ENCODE measurements at places on chromosomes 12 and 14.

DNA sequence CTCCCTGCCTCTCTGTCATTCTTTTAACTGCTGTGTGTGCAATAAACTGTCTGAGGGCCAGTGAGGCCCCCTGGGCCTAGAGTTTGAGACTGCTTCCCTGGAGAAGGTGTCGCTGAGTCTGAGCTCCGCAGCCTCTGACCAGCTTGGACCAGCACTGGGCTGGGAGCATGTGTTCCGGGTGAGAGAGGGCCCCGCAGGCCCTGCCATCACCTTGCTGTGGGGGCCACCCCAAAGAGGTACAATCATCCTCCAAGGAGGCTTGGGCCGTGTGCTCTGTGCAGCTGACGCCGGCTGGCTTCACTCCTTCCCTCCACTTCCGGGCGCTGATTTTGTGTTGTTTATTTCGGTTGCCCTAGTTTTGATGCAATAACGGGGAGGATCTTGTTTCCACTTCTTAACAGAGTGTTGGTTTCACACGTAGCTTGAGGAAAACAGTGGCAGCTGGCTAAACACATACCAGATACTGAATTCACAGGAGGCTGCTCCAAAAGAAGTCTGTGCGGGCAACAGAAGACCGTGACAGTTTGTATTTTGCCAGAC, 121.6 kb downstream of the TMEM132C start:
- DNase-seq: peak; percentile 46

DNA sequence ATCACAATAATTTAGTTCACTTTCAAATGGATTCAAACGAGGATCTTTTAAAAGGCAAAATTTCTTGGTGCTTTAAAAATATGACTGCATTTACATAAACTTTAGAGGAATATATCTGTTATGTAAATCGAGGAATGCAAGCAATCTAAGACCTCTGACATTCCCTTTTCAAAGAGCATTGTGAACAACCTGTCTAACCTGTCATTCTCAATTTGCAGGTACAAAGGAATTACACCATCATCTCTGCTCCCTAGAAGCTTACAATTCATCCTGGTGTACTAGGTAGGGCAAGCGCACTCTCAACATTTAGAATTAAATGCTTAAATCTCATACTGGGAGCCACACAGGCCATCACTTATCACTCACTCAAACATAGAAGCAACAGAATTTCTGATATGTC, 35.6 kb downstream of the BMP4 start:
- DNase-seq: no peak

- DNase-seq: no peak
These were observed 80.8 kb downstream of the EMP1 start for GRCh38 chr12:13277293-13277692.

GRCh38 chr12:128994856-128995255, 141.6 kb downstream of the GLT1D1 start:
- DNase-seq: no peak

- no peak for DNase-seq
These were observed 681.9 kb downstream of the NRXN3 start for GRCh38 chr14:78852040-78852439.

- no peak for DNase-seq
These were observed 493.1 kb downstream of the BCAT1 start for GRCh38 chr12:24455811-24456210.

- no peak for DNase-seq
These were observed 14.0 kb downstream of the CCER1 start for GRCh38 chr12:90940872-90941499.

- DNase-seq: no peak
These were observed 14.4 kb downstream of the SDSL start for GRCh38 chr12:113436586-113436985.

- DNase-seq: peak; percentile 47
These were observed 778 bp downstream of the SLC8B1 start for GRCh38 chr12:113333877-113334785.

DNA sequence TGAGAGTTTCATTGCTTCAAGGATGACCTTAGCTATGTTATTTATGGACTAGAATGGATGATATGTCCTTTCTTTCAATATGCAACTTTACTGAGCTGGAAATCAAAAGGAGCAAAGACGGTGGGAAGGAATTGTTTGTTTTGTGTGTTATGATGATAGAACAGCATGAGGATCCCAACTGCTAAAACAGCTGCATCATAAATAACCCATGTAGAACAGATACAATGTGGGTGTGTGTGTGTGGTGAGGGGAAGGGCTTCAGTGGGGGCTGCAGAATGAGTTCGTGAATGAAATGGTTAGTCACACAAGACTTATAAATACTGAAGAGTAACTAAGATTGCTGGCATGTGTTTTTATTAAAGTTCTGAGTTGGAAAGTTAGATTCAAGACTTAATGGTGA, 80.1 kb downstream of the DACT1 start:
- no peak for DNase-seq

- DNase-seq: no peak
These were observed 44.0 kb upstream of the FRMD6 start for GRCh38 chr14:51607711-51608110.

GRCh38 chr12:6230321-6231110, 30.3 kb downstream of the CD9 start:
- DNase-seq: peak; percentile 51

DNA sequence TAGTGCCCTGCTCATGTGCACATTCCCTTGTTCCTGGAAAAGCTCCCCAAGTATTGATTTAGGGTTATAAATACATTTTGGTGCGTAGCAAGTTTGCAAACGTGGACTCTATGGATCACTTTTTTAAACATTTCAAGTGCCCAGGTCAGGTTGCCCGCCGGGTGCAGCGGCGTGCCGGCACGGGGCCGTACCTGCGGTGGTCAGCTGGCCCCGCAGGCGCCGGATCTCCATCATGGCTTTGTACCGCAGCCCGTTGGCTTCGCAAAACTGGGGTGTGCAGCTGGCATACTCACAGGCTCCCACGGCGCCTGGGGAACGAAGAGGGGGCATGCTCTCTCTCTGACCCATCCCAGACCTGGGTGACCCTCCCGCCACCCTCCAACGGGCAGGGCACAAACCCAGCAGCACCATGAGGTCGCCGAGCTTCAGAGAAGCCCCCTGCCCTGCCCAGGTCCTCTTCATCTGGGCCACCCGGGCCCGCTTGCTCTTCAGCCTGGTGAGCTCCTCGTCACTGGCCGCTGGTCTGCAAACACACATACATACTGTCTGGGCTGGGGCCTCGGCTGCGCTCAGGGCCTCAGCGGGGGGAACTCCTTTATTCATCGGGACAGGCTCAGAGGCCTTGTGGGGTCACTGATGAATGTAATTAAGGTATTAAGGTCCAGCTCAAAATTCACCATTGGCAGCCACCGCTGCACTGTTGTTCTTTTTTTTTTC, 35.1 kb downstream of the DHX37 start:
- DNase-seq: no peak

DNA sequence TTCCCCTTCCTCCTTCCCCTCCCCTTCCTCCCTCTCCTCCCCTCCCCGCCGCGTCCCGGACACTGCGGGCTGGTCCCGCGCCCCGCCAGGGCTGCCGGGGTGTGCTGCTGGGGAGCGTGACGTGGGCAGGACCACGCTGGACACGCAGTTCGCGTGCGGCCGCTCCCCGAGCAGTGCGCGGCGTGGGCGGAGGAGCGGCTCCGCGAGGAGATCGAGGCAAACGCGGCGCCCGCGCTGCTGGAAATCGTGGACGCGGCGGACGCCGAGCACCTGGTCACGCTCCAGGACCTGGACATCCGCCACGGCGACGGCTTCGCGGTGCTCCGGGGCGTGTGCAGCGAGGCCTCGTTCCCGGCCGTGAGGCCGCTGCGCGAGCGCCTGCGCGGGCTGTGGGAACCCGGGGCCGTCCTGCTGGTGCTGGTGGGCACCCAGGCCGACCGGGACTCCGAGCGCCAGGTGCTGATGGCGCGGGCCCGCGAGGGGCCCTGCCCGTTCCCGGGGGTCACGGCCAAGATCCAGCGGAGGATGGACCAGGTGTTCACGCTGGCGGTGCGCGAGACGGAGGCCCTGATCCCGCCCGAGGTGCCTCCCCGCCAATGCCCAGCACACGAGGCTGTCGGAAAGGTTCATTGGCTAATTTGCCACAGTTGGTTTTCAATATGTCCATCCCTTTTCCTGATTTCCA, 84.3 kb downstream of the TNFAIP2 start:
- DNase-seq: peak; percentile 76

GRCh38 chr12:94053676-94054075, 94.7 kb upstream of the PLXNC1 start:
- DNase-seq: no peak

DNA sequence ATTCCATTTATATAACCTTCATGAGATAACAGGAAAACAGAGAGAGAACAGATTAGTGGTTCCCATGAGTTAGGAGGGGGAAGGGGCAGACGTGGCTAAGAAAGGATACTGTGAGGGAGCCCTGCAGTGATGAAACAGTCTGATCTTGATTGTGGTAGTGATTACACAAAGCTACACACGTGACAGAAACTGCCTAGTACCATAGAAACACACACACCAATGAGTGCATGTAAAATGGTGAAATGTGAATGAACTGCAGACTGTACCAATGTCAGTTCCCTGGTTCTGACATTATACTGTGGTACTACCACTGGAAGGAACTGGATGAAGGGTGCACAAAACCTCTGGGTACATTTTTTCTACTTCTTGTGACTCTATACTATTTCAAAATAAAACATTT, 36.9 kb downstream of the NRDE2 start:
- DNase-seq: no peak

GRCh38 chr12:69097619-69098368, 141.6 kb upstream of the CPSF6 start:
- DNase-seq: no peak

DNA sequence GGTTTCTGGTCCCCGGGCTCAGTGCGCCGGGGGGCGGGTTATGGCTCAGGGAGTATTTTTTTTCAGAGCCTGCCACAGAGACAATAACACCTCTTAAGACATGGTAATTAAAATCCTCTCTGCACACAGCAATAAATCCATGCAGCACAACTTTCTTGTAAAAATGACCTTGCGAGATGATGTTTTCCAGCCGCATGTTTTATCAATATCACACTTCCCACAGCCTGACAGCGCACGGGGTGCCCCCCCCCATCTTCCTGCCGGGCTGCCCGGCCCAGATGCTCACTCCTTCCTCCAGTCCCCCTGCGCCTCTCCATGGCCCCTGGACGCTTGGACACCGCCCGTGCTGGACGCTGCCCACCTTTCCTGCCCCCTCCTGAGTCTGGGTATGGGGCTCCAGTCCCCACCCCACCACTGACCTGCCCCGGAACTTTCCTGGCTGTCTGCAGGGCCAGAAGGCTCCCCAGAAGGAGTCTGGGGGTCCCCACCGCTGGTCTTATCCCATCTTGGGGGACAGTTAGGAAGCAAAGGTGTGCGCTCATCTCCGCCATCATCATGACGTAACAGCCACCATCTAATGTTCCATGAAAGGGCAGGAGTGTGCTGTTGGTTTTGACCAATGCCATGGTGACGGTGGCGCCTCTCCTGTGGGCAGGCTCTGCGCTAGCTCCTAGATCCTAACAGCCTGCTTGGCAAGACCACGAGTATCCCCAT, 182.9 kb downstream of the KIF26A start:
- no peak for DNase-seq

GRCh38 chr12:113528606-113529293, 57.1 kb upstream of the LHX5 start:
- DNase-seq: no peak

DNA sequence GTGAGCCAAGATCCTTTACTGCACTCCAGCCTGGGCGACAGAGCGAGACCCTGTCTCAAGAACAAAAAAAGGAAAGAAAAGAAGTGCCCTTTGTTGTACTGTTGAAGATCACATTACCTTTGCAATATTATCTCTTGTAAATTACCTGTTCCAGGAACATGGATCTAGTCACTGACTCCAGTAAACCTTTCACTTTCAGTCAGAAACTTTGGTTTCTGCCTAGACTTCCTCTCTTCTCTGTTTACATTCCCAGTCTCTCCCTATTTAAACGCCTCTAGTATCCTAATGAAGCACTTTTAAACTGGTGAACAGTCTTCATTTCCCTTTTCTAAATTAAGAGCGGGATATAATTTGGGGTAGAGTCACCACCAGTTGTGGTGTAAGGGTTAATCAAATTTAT, 12.8 kb downstream of the CHPT1 start:
- DNase-seq: no peak
